ENCODE measurements at places on chromosomes 5 and 9.

GRCh38 chr5:37735649-37736347 lies 104.0 kb downstream of the GDNF start:
- DNase-seq, result no peak

DNA sequence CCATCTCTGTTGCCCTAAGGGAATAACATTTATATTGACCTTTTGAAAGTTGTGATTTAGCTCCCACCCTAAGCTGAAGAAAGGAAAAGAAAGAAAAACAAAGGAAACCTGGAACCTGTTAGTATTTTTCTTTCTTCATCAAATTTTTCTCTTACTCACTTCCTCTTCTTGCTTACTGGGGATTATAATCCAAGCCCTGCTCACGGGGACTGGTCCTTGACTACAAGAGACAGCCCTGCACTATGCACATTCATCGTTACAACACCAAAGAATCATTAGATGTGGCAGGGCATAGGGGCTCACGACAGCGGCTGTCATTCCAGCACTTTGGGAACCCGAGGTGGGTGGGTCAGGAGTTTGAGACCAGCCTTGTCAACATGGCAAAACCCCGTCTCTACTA lies 37.8 kb upstream of the LPAR1 start:
- DNase-seq, result peak; percentile 9

DNA sequence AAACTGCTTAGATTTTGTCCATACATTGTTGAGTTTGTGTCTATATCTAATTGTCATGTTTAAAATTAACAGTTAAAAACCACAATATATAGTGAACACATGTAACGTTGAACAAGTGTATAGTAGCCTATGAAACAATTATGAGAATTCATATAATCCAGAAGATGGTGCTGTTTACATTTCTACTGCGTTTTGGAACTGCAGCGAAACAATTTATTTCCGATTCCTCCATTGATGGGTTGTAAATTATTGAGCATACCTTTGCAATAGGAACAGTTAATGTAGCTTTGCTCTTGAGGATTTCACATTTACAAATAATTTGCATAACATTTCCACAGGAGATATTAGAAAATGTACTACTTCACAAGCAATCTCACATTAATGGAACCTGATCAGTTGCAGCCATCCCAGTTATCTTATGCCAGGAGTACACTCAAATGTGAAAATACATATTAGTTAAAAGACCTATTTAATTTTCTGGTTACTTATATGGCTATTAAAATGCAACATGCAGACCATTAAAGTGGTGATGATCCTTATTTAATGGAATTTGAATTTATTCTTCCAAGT lies 411.8 kb downstream of the CDH10 start:
- no peak for DNase-seq

- DNase-seq, result no peak
Measured at GRCh38 chr5:67299231-67299735, 102.7 kb upstream of the CD180 start.

GRCh38 chr9:132651259-132651658 lies 18.5 kb downstream of the DDX31 start:
- no peak for DNase-seq

All from bone marrow (tissue), 2 donors.